ENCODE measurements at places on chromosomes 11 and 22. TPM values are rescaled to one million over a fixed set of nuclear protein-coding genes. Genes with fewer than 3 reads are reported as not detected.

DNA sequence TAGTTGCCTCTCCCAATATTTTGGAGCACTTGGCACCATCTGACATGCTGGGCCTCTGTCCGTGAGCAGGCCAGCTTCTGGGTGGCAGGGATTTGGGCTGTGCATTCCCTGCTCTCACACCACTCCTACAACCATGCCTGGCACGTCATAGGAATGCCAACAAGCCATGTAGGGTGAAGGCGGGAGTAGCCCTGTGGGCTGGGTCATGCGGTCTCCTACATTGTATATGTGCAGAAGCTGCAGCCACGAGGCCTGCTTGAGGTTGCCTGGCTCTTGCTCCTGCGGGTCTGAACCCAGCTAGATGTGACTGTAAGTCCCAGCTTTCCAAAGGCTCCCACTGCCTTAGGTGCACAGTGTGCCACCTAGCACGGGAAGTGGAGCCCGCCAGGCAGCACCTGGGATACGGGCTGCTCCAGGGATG is 14.5 kb downstream of the MYEOV start:
- DNase-seq, result peak; percentile 3

The MUC6 gene
- not detected for total RNA-seq

- DNase-seq, result no peak
Measured at GRCh38 chr11:47329987-47330931, 22.2 kb downstream of the MYBPC3 start.

DNA sequence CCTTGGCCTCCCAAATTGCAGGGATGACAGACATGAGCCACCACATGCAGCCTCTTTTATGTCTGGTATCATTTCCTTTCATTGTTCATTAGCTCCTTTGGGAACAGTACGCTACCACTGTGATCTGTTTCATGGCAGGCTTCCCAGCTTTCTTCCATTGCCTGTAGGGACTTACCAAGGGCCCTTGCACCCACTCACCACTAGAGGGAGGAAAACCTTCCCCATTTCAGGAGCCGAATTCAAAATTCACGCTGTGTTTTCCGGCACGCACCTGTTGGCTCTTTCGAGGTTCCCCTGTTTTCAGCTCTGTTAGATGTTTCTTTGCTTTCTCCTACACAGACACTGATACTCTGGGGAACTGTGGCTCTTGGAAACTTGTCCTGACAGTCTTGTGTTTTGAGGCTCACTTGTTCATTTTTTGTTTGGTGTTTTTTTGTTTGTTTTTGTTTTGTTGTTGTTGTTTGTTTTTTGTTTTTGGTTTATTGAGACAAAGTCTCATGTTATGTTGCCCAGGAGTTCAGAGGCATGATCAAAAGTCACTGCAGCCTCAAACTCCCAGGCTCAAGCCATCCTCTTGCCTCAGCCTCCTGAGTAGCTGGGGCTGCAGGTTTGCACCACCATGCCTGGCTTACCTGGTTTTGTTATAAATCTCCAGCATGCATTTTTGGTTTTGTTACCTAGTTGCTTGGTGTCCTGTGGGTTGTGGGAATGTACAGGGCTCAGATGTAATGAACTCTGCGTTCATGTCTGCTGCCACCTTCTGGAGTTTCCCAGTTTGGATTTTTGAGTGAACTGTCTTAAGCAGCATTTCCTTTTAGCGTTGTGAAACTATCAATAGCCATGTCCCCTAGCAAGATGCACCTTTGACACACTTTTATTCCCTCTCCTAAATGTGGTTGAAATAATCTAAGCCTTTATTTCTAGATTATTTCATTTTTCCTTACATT is 2.3 kb downstream of the KRTAP5-11 start:
- peak; percentile 44 for DNase-seq

- DNase-seq, result no peak
Measured at GRCh38 chr11:67243051-67243450, 23.2 kb upstream of the GRK2 start.

The VPREB1 gene
- not detected for total RNA-seq

DNA sequence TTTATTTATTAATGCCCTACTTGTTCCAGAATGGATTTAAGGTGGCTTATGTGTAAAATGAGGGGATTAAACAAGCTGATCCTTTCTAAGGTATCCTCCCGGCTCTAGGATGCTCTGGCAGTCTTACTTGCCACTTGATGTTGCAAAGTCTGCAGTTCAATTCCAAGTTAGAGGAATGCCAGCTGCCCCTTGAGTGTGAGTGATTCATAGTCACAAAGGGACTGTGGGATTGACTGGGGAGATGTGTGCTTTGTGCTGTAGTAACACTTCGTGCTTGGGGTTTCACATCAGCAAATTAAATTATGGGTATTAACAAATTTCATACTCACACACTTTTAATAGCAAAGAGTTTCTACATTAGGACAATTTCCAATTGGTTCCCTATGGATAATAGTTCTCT is 550.8 kb upstream of the CADM1 start:
- no peak for DNase-seq

GRCh38 chr22:27534720-27535125 is 266.8 kb downstream of the MN1 start:
- no peak for DNase-seq

The COA4 gene
- 112 TPM for total RNA-seq
